SK-N-SH treated with all-trans-retinoic acid at 6 μM for 48 hours (cell line): ENCODE measurements at places on chromosomes 13 and 19.
A peak's percentile ranks its signal among the peaks of the same experiment; 100 is the strongest.

DNA sequence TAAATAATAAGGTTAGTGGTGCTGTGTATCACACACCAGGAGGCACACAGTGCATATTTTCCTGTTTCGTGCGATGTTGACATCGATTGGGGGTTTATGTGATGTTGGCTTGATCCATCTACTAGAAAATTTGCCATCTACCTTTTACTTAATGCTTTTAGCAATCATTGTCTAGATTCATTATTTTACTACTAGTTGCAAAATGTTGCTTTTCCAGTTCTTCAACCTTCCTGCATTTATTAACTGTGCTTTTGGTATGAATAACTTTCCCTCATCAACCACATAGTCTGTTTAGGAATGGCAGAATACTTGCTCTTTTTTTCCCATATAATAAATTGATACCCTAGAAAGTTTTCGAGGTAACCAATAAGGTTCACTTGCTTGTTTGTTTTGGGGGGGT lies 17.5 kb downstream of the C13orf42 start:
- ATAC-seq: no peak

- ATAC-seq: no peak
Observed at GRCh38 chr13:108575430-108575829, 54.0 kb upstream of the MYO16 start.

GRCh38 chr13:109366525-109366924 lies 419.9 kb downstream of the IRS2 start:
- no peak for ATAC-seq

DNA sequence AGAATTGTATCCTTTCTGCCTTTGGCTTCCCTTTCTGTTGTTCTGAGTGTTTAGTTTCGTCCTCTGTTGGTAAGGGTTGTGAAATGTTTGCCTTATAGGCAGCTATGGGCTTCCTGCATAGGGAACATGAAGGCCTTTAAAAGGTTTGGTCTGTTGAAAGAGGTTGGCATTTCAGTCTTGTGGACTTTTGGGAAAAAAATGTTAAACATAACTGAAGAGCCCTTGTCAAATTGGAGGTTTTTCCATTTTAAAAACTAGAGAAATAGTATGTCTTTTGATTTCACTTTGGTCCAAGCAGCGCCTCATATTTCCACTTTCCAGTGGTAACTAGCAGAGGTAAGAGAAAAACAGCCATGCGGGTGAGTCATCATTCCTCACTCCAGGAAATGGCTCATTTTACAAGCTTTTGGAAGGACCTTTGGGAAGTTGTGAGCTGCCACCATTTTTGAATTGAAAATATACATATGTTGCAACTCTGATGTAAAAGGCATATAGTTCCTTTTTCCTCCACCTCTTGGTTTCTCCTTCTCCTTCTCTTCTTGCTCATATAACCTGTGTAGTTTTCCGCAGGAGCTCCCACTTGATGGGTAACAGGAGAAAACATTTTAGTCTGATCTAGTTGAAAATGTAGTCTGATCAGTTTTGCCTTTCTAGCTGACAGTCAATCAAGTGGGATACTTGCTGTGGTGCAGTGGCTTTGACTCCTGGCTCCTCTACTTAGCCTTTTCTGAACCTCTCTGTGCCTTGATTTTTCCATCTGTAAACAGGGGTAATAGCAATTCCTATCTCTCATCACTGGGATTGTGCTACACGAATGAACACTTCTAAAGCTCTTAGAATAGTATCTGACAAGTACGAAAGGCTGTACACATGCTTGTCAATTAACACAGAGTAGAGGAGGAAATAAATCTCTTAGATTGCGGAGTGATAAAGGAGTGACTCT lies 23.0 kb downstream of the GPC6 start:
- ATAC-seq: peak; percentile 87

DNA sequence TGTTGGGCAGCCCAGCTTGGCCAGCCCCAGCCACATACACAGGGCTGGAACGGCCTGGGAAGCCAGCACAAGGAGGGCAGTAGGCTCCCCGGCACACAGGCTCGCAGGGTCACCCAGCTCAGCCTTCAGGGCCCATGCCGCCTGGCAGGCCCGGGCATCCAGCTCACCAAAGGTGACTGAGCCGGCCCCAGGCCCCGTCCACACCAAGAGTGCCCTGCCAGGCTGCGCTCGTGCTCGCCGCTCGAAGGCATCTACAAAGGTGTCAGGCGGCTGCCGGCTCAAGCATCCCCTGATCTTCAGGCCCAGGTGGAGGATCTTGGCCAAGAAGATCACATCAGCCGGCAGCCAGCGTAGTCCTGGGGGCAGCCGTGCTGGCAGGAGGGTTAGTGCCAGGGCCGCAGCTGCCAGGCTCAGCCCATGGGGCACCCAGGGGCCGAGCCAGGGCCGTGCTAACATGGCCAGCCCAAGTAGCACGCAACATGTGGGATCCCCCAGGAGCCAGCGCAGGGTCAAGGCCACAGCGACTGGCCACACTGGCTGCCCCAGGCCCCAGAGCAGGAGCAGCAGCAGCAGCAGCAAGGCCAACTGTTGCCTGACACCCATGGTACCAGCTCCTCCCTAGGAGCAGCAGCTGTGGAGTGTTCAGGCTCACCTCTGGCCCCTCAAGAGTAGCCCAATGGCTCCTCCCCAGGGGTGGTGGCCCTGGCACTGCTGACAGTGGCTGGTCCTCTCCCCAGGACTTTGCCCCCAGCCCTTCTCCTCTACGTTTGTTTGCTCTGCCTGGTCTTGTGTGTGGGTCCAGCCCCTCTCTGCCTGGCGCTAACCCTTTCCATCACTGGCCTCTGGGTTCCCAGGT lies at the start of gene SLC27A5:
TSS of gene SLC27A5 (minus strand) at position 640 of the 856 bp plus-strand sequence. CDS start at position 603, 37 bp downstream.
- ATAC-seq: no peak

DNA sequence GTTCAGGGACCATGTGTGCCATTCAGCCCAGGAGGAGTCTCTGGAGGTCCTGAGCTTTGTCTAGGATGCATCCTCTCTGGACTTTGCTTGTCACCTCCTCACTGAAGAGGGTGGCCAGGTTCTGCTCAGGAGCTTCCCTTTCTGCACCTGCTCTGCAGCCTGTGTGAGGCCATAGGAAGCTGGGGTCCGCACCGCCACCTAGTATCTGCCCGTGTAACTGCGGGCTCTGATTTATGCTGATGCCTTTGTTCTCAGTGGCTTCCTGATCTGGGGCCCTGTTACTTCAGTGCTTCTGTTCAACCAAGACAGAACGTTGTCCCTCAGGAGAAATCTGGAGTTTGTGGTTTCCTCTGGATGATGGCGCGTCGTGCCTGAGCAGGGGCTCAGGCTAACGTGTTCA lies 15.5 kb downstream of the ZNF610 start:
- no peak for ATAC-seq

DNA sequence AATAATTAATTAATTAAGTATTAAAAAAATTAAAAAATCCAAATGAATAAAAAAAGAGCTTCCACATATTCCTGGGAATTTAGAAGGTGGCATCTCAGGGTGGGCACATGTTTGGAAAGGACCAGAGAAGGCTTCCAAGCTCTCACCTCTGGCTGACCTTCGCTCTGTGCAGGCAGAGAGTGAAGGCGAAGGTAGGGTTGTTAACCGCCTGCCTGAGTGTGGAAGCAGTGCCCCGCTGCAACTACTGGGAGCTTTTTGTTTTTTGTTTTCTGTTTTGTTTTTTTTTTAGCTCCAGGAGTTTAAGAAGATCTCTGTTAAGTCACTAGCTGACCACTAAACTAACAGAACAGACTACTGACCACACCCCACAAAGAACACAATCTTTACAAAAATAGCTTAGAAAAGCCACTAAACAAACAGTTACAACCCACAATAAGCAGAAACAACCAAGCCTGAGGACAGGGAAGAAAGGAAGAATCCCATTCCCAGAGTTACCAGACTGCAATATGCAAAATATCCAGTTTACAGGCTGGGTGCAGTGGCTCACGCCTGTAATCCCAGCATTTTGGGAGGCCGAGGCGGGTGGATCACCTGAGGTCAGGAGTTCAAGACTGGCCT lies 11.4 kb downstream of the ZNF541 start:
- no peak for ATAC-seq

GRCh38 chr13:46648166-46648607 lies 95.2 kb downstream of the LRCH1 start:
- peak; percentile 74 for ATAC-seq

GRCh38 chr19:3207461-3208242 lies 16.8 kb upstream of the CELF5 start:
- no peak for ATAC-seq

- ATAC-seq: no peak
Observed at GRCh38 chr13:52983836-52984235, 44.8 kb upstream of the OLFM4 start.

DNA sequence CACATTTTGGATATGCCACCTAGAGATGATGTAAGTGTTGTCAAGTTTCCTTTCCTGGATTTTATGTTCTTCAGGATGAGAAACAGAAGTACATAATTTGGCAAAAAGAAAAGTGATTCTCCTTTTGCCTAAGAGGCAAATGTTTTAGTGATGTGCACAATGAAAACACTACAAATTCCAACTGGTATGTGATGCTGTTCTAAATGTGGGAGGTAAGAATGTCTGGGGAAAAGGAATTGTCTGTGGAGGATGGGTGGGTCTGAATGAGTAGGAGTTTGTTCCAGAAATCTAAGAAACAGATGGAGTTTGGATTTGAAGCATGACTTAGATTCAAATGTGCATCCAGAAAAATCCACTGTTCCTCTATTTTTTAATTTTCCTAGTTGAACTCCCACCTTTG lies 473.6 kb upstream of the SPRY2 start:
- ATAC-seq: no peak

- no peak for ATAC-seq
Observed at GRCh38 chr13:78960881-78961280, 301.9 kb upstream of the OBI1 start.

- ATAC-seq: no peak
Observed at GRCh38 chr19:4083677-4084546, 17.2 kb upstream of the ZBTB7A start.

GRCh38 chr19:8337728-8338127 lies 5.3 kb downstream of the KANK3 start:
- no peak for ATAC-seq

- ATAC-seq: peak; percentile 77
Observed at GRCh38 chr19:55116232-55116858, 1.1 kb downstream of the PPP1R12C start.

DNA sequence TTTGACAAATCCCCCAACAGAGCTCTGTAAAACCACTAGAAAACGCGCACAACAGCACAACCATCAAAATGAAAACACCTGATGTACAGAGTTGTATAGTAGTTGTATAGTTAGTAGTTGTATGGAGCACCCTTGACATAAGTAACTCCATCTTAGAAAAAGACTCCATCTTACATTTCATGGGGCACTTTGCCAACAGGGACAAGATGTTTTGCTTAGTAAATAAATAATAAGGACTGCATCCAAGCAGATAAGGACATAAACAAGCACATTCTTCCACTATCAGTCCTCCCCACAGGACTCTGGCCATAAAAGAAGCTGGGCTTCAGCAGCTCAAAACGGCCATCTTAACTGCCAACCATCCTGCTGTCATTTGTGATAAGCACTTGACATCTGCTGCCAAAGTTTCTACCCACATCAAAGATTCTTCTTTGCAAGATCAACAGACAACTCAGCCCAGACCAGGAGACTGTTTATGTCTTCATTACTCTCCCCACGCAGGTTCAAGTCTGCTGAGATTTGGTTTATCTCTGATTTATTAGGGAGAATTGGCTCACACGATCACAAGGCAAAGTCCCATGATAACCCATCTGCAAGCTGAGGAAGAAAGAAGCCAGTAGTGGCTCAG lies 20.7 kb upstream of the ZNF331 start:
- ATAC-seq: no peak

GRCh38 chr19:6021878-6022569 lies 44.1 kb upstream of the RANBP3 start:
- peak; percentile 93 for ATAC-seq

GRCh38 chr13:94195715-94196114 lies 283.8 kb downstream of the DCT start:
- peak; percentile 89 for ATAC-seq
